ENCODE measurements at places on chromosomes 3 and 15. TPM values are rescaled to one million over a fixed set of nuclear protein-coding genes. Genes with fewer than 3 reads are reported as not detected.

ANKDD1A gene
- 0.86 TPM for total RNA-seq

GRCh38 chr3:112958811-112959560 is 15.9 kb downstream of the CD200R1 start:
- DNase-seq, result no peak
- H3K4me1 ChIP-seq, result no peaks in the 10 kb centered on the region
- H3K36me3 ChIP-seq, result no peaks in the 10 kb centered on the region
- H3K27me3 ChIP-seq, result no peaks in the 10 kb centered on the region

COL6A5 gene
- not detected for total RNA-seq

- H3K4me1 ChIP-seq, result peaks cover 11% of the 10 kb centered on the region
- no peak overlapping the region for H3K4me3 ChIP-seq
- no peaks in the 10 kb centered on the region for H3K36me3 ChIP-seq
- no peak overlapping the region for H3K27ac ChIP-seq
- no peak for DNase-seq
- no peaks in the 10 kb centered on the region for H3K27me3 ChIP-seq
These were observed 20.1 kb downstream of the ALS2CL start for GRCh38 chr3:46673151-46674030.

DNA sequence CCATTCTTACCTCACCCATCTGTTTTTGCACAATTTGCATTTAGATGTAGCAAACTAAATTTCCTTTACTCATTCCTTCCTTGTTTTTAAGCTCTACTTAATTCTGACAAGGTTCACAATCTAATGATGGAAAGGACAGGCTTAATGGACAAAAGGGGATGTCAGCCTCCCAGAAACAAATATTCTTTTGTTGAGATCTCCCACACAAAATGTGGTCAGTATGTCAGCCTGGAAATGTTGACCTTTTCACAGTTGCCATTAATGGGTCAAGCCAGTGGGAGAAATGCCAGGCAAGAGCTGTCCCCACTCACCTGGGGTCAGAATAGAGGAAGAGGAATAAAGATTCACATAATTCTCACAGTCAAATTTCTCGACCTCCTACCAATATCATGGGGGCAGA is 27.0 kb downstream of the WWTR1 start:
- no peak for DNase-seq
- no peaks in the 10 kb centered on the region for H3K27me3 ChIP-seq
- no peak overlapping the region for H3K27ac ChIP-seq
- H3K36me3 ChIP-seq, result no peaks in the 10 kb centered on the region

GRCh38 chr15:57340682-57341259 is 35.5 kb upstream of the CGNL1 start:
- H3K4me1 ChIP-seq, result no peaks in the 10 kb centered on the region
- no peak overlapping the region for H3K4me3 ChIP-seq
- no peaks in the 10 kb centered on the region for H3K36me3 ChIP-seq
- no peaks in the 10 kb centered on the region for H3K27me3 ChIP-seq

OR5K2 gene
- not detected for total RNA-seq

GRCh38 chr3:101687142-101687931 is 819 bp upstream of the RPL24 start:
- DNase-seq, result no peak
- H3K36me3 ChIP-seq, result peaks cover 33% of the 10 kb centered on the region
- H3K4me3 ChIP-seq, result peak overlapping the region; percentile 42
- peaks cover 29% of the 10 kb centered on the region for H3K4me1 ChIP-seq

DNA sequence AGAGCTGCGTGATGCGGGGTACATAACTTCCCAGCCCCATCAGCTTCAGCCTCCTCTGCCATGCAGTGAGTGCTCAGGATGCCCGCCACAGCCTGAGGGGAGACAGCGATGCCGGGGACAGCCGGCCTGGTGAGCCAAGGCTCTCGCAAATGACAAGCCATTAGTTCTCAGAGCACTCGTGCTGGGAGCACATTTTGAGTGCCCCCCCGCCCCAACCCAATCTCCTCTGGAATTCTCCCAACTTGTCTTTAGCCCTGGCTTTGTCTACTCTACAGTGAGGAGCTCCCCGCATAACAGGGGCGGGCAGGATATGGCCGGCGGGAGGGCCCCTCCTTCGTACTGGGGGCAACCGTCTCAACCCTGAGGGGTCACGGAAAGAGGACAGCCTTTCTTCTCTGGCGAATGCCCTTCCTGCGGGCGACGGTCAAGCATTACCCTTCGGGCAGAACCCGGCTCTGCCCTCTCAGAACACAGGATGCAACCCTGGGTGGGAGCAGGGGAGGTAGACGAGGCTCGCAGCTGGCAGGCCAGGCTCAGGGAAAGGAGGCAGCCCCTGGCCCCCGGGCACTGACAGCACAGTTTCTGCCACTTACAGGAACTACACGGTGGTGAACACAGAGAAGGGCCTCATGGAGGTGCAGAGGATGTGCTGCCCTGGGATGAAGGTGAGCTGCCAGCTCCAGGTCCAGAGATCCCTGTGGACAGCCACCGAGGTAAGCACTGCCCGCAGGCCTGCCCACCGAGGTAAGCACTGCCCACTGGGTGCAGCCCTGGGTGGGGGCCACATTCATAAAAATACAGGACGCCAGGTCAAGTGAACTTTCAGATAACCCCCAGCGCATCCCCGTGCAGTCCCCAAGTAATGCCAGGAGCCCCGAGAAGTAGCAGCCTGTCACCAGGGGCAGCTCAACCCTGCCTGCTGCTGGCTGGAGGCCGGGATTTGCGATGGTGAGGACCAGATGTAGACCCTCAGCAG is 141.7 kb downstream of the LRRK1 start:
- no peak for DNase-seq
- H3K27ac ChIP-seq, result no peak overlapping the region

DNA sequence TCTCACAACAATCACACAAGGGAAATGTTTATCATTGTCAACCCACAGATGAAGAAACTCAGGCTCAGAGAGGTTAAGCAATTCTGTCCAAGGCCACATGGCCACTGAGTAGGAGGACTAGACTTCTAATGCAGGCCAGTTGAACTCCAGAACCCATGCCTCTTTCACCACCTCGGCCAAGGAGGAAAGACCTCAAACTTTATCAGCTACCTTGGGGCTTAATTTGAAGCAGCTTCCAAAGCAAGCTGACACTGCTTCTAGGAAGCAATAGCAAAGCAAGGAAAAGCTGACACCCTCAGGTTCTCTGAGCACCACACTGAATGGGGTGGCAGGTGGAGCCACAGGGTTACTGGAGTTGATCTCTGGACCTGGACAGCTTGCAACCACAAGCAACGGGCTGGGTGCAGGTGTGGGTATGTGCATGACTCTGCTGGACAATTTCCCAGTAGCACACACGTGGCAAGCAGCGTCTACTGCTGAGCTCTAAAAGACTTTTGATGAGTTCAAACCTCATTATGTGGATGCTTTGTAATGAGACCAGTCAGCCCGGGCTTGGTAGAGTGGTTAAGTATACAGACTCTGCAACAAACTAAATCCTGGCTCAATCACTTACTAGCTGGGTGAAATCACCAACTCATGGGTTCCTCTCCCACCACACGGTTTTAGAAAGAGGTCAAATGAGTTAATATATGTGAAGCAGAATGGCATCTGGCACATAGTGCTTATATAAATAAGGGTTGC is 23.1 kb downstream of the CCNL1 start:
- peaks cover 35% of the 10 kb centered on the region for H3K36me3 ChIP-seq
- peaks cover 45% of the 10 kb centered on the region for H3K4me1 ChIP-seq
- H3K4me3 ChIP-seq, result no peak overlapping the region
- no peak for DNase-seq
- peak overlapping the region; percentile 59 for H3K27ac ChIP-seq

- no peaks in the 10 kb centered on the region for H3K36me3 ChIP-seq
- no peak for DNase-seq
- H3K27me3 ChIP-seq, result no peaks in the 10 kb centered on the region
- H3K4me3 ChIP-seq, result no peak overlapping the region
These were observed 54.4 kb downstream of the KLHL6 start for GRCh38 chr3:183500981-183501704.

- H3K4me1 ChIP-seq, result peaks cover 2% of the 10 kb centered on the region
- no peaks in the 10 kb centered on the region for H3K36me3 ChIP-seq
- no peaks in the 10 kb centered on the region for H3K27me3 ChIP-seq
- no peak overlapping the region for H3K27ac ChIP-seq
- no peak overlapping the region for H3K4me3 ChIP-seq
These were observed 306.8 kb downstream of the EPHA3 start for GRCh38 chr3:89414270-89414669.

DNA sequence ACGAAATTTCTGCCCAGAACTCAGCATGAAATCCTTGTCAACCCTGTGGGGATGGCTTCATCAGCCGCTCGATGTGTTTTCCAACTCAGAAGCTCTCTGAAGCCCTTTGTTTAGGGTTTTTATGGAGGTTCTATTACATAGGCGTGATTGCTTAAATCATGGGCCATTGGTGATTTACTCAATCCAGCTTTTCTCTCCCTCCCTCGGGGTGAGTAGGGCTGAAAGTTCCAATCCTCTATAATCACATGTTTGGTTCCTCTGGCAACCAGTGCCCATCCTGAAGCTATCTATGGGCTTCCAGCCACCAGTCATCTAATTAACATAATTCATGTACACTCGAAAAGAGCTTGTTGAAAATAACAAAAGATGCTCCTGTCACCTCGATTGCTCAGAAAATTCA is 51.6 kb downstream of the GATM start:
- no peaks in the 10 kb centered on the region for H3K36me3 ChIP-seq
- H3K4me3 ChIP-seq, result no peak overlapping the region
- DNase-seq, result no peak
- no peaks in the 10 kb centered on the region for H3K4me1 ChIP-seq

DNA sequence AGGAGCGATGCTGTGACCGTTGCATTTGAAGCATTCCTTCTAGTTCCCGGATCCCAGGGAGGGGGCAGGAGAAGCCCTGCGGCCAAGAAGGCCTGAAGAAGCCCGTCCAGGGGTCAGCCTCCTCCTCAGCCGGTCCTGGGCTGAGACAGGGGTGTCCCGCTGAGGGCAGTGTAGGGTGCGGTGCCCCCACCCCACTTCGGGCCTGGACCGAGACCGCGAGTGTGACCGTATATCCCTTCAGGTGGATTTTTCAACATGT is 2.8 kb downstream of the OCA2 start:
- H3K36me3 ChIP-seq, result no peaks in the 10 kb centered on the region
- H3K27me3 ChIP-seq, result peaks cover 75% of the 10 kb centered on the region
- peaks cover 35% of the 10 kb centered on the region for H3K4me1 ChIP-seq
- no peak overlapping the region for H3K27ac ChIP-seq
- DNase-seq, result no peak

SKOR1 gene
- 0.40 TPM for total RNA-seq

- no peaks in the 10 kb centered on the region for H3K36me3 ChIP-seq
- H3K4me3 ChIP-seq, result peak overlapping the region; percentile 86
- peaks cover 17% of the 10 kb centered on the region for H3K4me1 ChIP-seq
- H3K27me3 ChIP-seq, result no peaks in the 10 kb centered on the region
These were observed 471 bp upstream of the KBTBD8 start for GRCh38 chr3:66997560-66998112.

DNA sequence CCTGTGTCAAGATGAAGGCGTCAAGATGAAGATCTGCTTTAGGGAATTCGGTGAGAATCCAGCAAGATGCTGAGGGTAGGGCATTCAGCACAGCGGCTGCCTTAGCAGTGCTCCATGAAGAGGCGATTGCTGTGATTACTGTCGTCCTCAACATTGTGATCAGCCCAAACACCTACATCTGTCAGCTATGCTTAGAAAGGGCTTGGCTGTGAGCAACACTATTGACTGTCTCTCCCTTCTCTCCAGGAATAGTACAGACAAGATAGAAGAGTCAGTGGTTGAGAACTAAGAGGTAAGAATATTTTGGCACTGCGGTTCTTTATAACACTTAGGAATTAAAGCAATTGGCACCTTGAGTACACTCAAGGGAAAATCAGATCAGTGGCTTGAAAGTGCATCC is 91.3 kb downstream of the THBS1 start:
- H3K27ac ChIP-seq, result no peak overlapping the region
- DNase-seq, result no peak
- H3K36me3 ChIP-seq, result no peaks in the 10 kb centered on the region
- H3K4me3 ChIP-seq, result no peak overlapping the region
- H3K27me3 ChIP-seq, result no peaks in the 10 kb centered on the region

GRCh38 chr3:147675761-147676160 is 266.6 kb downstream of the ZIC1 start:
- peaks cover 3% of the 10 kb centered on the region for H3K4me1 ChIP-seq
- no peaks in the 10 kb centered on the region for H3K27me3 ChIP-seq
- H3K27ac ChIP-seq, result no peak overlapping the region
- DNase-seq, result no peak
- no peak overlapping the region for H3K4me3 ChIP-seq
- H3K36me3 ChIP-seq, result no peaks in the 10 kb centered on the region

GRCh38 chr3:14570864-14571263 is 30.7 kb upstream of the GRIP2 start:
- H3K4me3 ChIP-seq, result no peak overlapping the region
- H3K4me1 ChIP-seq, result no peaks in the 10 kb centered on the region
- no peak overlapping the region for H3K27ac ChIP-seq

DNA sequence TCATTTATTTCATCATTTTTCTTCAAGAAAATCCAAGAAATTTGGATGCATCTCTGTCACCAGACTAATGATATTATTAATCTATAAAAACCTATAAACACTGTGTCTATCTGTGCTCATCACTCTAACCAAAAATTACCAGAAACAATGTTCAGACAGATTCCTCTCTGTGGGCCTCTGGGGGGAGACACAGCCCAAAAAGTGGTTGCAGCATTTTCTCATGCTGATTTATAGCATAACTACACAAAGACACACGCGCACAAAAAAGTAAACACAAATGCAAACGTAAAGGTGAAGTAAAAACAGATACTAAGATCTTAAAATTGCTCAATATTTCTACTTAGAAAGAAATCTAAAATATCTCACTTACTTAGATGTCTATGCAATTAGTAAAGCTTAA is 976.0 kb downstream of the GBE1 start:
- no peaks in the 10 kb centered on the region for H3K36me3 ChIP-seq
- no peaks in the 10 kb centered on the region for H3K4me1 ChIP-seq
- DNase-seq, result no peak
- H3K27me3 ChIP-seq, result no peaks in the 10 kb centered on the region

DNA sequence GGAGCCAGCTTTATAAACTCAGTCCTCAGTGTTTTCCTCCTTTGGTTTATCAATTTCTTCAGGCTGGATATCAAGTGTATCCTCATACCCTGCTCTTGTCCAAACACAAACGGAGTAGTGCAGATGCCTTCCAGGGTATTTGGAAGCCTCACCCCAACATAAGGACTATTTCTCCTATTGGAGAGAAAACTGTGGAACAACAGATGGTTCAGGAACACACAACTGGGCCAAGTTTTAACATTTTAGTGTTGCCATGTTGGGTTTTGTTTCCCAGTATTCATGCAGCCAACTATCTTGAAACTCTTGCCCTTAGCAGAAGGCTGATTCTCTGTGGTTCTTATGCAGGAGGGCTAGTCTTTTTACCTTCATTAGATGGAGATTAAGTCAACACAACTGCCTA is 398.1 kb downstream of the GABRB3 start:
- no peaks in the 10 kb centered on the region for H3K4me1 ChIP-seq
- H3K36me3 ChIP-seq, result no peaks in the 10 kb centered on the region
- H3K27me3 ChIP-seq, result no peaks in the 10 kb centered on the region
- H3K27ac ChIP-seq, result no peak overlapping the region
- DNase-seq, result no peak

LMAN1L gene
- 11.4 TPM for total RNA-seq

GRCh38 chr3:169998668-169999131 is 32.1 kb downstream of the SEC62 start:
- peaks cover 13% of the 10 kb centered on the region for H3K4me1 ChIP-seq
- no peak for DNase-seq
